Left ventricle myocardium superior (tissue), 1 donor: ENCODE measurements at places on chromosomes 4 and X. TPM values are rescaled to one million over a fixed set of nuclear protein-coding genes. Genes with fewer than 3 reads are reported as not detected.

MMRN1 gene
- total RNA-seq = 10.1 TPM

CSAG3 gene
- not detected for total RNA-seq

NAP1L2 gene
- 5.9 TPM for total RNA-seq

SRPK3 gene
- 43.6 TPM for total RNA-seq

STOX2 gene
- 10.6 TPM for total RNA-seq

FGG gene
- total RNA-seq = not detected

SLIT2 gene
- 8.5 TPM for total RNA-seq

CSN3 gene
- not detected for total RNA-seq

CPLX1 gene
- 4.4 TPM for total RNA-seq

DCAF16 gene
- 17.0 TPM for total RNA-seq

MXRA5 gene
- total RNA-seq = 1.7 TPM

NXF2 gene
- total RNA-seq = not detected

MAGEC3 gene
- not detected for total RNA-seq
